ENCODE measurements at places on chromosomes 6 and 20.

GRCh38 chr6:10332111-10332510 is 82.8 kb downstream of the TFAP2A start:
- DNase-seq, result no peak

- no peak for DNase-seq
These were observed 279.6 kb downstream of the NRN1 start for GRCh38 chr6:5726976-5727718.

DNA sequence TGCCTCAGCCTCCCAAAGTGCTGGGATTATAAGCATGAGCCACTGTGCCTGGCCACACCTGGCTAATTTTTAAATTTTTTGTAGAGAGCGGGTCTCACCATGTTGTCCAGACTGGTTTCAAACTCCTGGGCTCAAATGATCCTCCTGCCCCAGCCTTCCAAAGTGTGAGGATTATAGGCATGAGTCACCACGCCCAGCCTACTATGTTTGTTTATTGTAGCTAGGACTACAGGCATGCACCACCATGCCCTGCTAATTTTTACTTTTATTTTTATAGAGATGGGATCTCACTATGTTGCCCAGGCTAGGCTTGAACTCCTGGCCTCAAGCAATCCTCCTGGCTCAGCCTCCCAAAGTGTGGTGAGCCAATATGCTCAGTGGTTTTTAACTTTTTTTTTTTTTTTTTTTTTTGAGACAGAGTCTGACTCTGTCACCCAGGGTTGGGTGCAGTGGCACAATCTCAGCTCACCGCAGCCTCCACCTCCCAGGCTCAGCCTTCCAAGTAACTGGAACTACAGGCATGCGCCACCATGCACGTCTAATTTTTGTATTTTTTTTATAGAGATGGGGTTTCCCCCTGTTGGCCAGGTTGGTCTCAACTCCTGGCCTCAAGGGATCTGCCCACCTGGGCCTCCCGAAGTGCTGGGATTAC is 12.0 kb upstream of the DDX43 start:
- no peak for DNase-seq

DNA sequence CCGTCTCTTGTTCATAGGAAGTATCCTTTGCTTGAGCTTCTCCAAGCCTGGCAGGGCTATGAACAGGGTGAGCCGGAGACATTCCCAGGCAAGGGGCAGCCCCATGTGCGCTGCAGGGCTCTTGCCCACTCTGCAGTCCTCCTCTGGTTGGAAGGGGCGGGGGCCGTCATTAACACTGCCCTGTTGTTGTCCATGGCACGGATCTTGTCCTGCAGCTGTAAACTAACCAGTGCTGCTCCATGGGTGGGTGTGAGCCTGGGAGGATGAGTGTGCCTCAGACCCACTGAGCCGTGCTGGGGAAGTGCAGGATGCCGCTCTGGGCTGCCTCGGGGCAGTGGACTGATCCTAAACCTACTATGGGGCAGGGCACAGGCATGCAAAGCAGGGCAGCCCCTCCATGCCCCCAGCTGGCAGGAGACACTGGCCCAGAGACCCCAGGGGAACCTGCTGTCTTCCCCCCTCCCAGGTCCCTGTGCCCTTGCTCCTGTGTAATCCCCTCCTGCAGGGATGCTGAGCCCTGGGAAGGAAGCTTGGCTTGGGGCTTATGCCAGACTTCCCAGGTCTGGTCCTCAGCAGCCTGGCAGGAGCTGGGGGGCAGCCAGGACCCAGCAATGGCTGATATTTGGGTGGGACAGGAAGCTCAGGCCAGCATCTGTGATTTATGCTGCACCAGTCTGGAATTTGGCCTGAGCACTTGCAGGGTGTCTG is 8.5 kb downstream of the EBF4 start:
- DNase-seq, result no peak

- DNase-seq, result no peak
These were observed 799.5 kb downstream of the QKI start for GRCh38 chr6:164214066-164214465.

- DNase-seq, result no peak
These were observed 2.5 kb downstream of the RBM39 start for GRCh38 chr20:35739294-35740163.
